ENCODE measurements at places on chromosomes 5 and 9.

GRCh38 chr5:548256-548655, 24.0 kb upstream of the SLC9A3 start:
- no peak for DNase-seq

DNA sequence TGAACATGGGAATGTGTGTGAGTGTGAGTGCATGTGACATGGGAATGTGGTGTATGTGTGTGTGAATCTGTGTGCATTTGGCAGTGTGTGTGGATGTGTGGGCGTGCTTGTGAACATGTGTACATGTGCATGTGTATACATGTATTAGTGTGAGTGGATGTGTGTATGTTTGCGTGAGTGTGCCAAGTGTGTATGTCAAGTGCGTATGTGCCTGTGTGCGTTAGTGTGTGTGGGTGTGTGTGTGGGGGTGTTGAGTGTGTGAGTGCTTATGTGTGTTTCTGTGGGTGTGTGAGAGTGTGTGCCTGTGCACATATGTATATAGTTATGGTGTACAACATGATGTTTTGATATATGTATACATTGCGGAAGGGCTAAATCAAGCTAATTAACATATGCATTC, 244.3 kb downstream of the GADD45G start:
- no peak for DNase-seq

DNA sequence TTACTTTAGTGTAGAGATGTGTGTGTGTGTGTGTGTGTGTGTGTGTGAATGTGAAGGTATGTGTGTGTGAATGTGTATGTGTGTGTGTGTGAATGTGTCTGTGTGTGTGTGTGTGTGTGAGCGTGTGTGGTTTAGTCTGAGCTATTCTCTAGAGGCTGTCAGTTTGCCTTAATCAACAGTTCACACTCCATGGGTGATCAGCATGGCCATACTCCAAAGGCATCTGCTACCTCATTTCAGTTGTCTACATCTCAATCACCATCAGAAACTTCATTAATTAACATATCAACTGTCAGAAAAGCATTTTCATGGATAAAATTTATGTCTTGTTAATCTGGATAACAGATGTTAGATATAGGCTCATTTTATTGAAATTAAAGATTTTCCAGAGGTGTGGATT, 103.1 kb upstream of the PTPN3 start:
- no peak for DNase-seq

DNA sequence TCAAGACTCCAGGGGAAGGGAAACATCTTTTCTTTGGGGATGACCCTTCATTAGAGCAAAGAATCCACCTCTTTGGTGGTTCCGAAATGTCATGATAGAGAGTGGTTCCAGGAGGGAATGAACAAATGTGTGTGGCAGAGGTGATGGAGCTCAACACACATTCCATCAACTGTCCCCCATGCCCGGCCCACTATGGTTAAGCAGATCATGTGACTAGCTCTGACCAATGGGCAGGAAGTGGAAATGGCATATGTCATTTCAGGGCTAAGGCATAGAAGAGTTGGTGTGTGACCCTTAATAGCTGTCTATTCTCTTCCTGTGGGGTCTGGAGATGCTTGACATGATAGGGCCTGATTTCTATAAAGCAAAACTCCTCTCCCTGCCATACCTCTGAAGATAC, 194.6 kb downstream of the GAS1 start:
- no peak for DNase-seq

GRCh38 chr5:90641528-90641927, 82.9 kb downstream of the ADGRV1 start:
- DNase-seq = no peak

GRCh38 chr5:31397926-31398557, 133.9 kb downstream of the DROSHA start:
- no peak for DNase-seq

- DNase-seq = no peak
These were observed 70.4 kb downstream of the MUSK start for GRCh38 chr9:110738982-110739381.

GRCh38 chr9:91412941-91413340, 10.7 kb downstream of the NFIL3 start:
- no peak for DNase-seq

GRCh38 chr5:123515904-123516303, 3.9 kb downstream of the CSNK1G3 start:
- no peak for DNase-seq

DNA sequence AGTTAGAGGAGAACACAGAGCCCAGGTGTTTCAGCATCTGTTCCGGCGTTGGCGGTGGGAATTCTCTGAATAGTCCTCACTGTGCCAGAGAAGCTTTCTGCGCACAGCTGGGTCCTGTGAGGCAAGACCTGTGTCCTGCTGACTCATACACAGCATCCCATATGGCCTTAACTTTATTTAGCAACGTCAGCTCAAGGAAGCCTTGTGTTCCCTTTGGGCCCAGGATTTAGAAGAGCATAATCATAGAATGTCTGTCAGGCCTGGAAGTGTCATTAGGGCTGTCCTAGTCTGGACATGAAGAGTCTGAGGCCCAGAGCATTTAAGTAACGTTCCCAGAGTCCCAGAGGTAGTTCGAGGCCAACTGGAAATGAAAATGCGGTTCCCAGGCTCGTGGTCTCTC, 188.6 kb upstream of the DMRT1 start:
- no peak for DNase-seq

DNA sequence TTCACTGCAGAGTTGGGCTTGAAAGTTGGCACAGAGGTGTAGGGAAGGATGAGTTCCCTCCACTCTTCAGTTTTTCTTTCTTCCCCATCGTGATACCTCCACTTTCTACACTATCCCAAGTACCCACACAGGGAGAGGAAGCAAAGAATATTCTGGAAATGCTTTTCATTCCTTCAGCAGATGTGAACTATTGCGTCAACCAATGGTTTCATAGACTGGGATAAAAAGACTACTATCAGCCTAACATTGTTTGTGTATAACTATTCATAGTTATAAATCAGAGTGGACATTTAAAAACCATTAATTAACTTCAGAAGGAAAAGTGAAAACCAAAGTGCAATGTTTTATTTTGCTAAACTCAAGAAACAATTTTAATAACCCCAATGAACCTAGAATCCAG, 63.6 kb upstream of the MAMDC2 start:
- no peak for DNase-seq

DNA sequence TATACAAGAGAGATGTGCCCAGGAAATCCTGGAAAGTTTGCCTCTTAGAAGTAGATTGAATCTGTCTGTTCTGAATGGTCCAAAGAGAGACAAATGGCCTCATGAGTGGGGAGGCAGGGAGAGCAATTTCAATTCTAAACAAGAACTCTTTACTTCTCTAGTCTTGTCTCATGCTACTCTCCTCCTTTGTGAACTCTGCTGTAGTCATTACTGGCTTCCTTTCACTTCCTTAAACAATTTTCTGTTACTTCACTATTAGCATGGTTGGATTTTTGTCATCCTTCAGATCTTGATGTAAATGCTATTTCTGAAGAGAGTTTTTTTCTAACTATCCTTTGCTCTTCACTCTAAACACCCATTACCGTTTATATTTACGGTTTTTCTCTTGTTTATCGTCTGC, 54.0 kb upstream of the GRIN3A start:
- no peak for DNase-seq

DNA sequence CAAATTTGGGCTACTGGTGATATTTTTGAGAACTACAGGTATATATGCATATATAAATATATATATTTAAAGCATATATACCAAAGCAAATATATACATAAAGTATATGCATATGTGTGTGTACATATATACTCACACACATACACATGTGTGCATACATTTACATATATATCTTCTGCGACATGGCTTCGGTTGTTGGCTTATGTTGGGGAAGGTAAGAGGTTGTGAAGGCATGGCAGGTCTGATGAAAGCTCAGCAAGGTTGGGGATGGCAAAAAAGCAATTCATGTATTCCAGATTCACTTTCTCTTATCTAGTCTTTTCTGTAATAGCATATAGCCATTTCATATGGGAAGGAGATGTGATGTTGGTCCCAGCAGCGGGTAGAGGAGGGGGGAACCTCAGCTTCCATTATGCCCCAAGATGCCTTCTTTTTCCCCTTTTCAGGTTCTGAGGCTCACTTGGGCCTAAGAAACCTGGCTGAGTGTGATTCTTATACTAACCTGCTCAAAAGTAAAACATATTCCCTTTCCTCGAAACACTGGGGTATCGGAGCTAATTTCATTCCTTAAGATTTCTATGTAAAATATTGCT, 201.7 kb downstream of the MEF2C start:
- no peak for DNase-seq

- no peak for DNase-seq
These were observed 30.8 kb downstream of the DAB2IP start for GRCh38 chr9:121682201-121682600.

- peak; percentile 48 for DNase-seq
These were observed at the start of gene CTNNA1 for GRCh38 chr5:138752951-138753793. TSS of gene CTNNA1 (plus strand) at chr5:138753425. CDS start at chr5:138781925, 28,500 bp downstream.

DNA sequence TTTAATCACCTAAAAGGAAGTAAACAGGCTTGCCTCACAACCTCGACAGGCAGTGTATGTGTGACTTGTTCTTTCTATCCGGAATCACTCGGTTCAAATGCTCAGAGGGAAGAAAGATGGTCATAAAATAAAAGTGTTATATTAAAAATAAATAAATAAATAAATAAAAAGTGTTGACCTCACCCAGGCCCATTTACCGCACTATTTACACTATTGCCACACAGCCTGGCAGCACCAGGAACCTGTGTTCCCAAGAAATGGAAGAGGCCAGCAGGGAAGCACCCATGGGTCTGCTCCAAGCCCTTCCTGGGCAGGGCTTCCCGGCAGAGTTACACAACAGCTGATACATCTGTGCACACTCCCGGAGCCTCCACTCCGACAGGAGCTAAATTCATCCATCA, 127.9 kb downstream of the EFNA5 start:
- DNase-seq = no peak

DNA sequence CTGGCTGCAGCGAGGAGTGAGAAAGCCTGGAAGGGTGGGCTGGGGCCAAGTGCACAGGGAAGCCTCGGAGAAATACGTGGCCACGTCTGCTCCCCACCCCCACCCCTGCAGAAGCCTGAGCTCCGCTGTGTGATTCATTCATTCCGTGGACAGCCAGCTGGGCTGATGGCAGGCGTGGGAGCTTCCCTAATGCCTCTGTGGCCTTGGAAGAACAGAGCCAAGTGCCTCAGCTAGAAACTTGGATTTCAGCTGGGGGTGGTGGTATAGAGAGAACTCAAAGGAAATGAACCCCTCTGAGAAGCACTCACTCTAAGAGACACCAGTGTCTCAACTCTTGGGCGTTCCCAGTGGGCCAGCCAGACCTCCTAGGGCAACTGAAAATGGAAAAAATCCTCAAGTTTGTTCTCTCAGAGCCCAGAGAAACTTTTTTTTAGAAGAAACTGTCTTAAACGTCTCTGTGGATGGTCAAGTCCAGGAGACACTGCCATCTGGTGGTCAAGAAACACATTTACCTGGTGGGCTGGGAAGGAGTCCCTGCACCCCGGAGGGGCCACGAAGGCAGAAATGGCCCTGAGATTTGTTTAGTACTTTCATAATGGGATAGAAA, 18.0 kb downstream of the ATOX1 start:
- peak; percentile 22 for DNase-seq

- no peak for DNase-seq
These were observed 15.4 kb downstream of the CERT1 start for GRCh38 chr5:75496026-75496425.

DNA sequence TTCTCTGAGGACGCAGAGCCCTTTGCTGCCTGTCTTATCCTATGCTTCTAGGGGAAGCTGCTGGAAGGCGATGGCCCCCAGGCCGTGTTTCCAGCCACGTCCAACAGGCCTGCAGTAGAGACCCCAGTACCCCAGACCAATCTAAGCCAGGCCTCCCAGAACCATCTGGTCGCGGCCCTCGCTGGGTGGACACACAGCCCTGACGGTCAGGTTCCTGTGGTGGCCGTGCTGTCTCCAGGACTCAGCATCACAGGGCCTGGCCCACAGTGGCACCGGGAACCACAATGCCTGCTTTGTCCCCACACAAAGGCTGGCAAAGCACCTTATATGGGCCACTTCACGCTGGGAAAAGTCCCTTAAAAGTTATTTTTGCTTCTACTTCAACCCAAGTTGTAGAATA, 44.5 kb downstream of the SEMA4D start:
- DNase-seq = no peak

DNA sequence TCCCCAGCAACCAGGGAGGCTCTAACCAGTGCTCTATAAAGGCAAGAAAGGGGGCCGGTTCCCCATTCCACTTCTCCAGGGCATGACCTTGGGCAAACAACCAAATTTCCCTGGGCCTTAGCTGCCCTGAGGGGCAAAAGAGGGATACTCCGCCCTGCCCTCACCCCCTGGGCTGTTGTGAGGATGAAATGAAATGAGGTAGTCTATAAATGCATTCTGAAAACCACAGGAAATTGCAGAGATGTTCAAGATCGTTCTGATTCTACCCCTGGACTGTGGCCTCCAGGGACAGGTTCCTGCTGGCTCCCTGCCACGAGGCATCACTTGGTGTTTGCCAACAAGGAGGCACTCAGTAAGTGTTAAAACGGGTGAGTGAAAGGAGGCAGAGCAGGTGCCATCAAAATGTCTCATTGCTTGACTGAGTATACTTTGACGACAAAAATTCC, 5.7 kb downstream of the RAPGEF1 start:
- no peak for DNase-seq

GRCh38 chr5:159181152-159181551, 28.2 kb downstream of the RNF145 start:
- no peak for DNase-seq

- DNase-seq = no peak
These were observed 58.5 kb downstream of the MAT2B start for GRCh38 chr5:163563880-163564279.

- no peak for DNase-seq
These were observed 213.6 kb upstream of the S1PR3 start for GRCh38 chr9:88777498-88778312.

GRCh38 chr5:103346162-103346748, 87.7 kb downstream of the MACIR start:
- DNase-seq = no peak

- no peak for DNase-seq
These were observed 57.0 kb downstream of the GOLM1 start for GRCh38 chr9:86042199-86042978.

DNA sequence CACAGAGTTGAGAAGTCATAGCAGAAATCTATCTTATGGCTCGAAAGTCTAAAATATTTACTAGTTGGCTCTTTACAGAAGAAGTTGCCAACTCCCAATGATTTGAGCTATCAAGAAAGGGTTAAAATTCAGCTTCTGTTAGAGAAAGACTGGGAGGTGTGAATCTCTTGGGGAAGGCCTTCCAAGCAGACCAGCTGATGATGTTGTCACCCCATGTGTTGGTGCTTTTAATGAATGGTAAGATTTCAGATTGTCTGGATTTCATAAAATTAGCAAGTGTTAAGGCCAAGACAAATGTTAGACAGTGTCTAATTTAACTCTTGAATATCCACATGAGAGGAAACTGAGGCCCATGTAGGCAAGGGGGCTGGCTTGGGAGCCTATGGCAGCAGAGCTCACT, 63.9 kb downstream of the PPARGC1B start:
- DNase-seq = no peak

- DNase-seq = no peak
These were observed 96.3 kb downstream of the ATPSCKMT start for GRCh38 chr5:10153394-10153793.
